NCI-H1436 (cell line): ENCODE measurements at places on chromosomes 6 and 20.

- DNase-seq: no peak
Observed at GRCh38 chr6:142821860-142822259, 123.1 kb downstream of the HIVEP2 start.

DNA sequence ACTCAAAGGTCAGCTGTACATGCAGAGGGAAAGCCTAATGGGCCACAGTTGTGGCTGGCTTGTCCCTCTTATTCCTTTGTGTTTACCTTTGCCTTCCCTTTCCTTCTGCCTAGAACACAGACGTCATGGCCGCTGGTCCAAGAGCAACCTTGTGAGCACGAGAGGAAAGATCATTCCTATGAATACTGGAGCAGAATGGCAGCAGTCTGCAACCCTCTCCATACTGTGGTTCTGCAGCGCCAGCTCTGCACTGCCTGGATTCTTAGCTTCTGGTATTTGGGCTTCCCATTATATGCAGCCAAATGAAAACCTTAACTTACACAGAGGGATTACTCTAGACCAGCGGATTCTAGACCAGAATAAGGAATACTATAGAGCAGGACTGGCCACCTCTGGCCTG is 12.4 kb downstream of the TBC1D7 start:
- no peak for DNase-seq

DNA sequence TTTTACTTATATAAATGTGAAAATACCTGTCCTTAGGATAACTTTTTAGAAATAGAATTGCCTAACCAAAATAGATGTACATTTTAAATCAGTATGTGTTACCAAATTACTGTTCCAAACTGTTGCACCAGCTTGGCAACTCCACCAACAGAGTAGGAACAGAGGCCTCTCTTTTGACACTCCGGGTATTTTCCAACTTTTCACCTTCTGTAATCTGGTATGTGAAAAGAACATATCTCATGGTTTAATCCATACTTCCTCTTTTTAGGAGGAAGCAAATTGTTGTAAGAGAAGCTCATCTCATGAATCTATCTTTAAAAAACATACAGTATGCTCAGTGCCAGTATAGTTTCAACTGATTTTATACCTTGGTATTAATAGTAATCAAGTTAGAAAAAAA is 24.9 kb downstream of the RNF144B start:
- DNase-seq: no peak

DNA sequence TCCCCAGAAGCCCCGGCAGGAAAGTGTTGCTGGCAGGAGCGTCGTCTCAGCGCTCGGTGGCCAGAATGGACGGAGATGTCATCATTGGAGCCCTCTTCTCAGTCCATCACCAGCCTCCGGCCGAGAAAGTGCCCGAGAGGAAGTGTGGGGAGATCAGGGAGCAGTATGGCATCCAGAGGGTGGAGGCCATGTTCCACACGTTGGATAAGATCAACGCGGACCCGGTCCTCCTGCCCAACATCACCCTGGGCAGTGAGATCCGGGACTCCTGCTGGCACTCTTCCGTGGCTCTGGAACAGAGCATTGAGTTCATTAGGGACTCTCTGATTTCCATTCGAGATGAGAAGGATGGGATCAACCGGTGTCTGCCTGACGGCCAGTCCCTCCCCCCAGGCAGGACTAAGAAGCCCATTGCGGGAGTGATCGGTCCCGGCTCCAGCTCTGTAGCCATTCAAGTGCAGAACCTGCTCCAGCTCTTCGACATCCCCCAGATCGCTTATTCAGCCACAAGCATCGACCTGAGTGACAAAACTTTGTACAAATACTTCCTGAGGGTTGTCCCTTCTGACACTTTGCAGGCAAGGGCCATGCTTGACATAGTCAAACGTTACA is 817 bp downstream of the GRM1 start:
- DNase-seq: no peak

GRCh38 chr6:33808641-33809180 is 4.9 kb upstream of the MLN start:
- DNase-seq: no peak

DNA sequence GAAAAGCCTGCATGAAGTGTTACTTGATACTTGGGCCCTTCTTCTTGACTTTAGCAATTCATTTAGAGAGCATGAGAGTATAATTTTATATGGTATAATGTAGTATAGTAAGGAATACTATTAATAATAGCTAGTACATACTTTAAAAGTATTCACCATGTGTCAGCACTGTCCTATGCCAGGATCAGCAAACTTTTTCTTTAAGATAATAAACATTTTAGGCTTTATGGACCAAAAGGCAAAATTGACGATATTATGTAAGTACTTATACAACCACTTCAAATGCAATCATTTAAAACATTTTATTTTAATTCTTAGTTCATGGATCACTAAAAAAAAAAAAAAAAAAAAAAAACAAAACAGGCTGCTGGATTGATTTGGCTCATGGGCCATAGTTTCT is 163.9 kb downstream of the IBTK start:
- DNase-seq: no peak

DNA sequence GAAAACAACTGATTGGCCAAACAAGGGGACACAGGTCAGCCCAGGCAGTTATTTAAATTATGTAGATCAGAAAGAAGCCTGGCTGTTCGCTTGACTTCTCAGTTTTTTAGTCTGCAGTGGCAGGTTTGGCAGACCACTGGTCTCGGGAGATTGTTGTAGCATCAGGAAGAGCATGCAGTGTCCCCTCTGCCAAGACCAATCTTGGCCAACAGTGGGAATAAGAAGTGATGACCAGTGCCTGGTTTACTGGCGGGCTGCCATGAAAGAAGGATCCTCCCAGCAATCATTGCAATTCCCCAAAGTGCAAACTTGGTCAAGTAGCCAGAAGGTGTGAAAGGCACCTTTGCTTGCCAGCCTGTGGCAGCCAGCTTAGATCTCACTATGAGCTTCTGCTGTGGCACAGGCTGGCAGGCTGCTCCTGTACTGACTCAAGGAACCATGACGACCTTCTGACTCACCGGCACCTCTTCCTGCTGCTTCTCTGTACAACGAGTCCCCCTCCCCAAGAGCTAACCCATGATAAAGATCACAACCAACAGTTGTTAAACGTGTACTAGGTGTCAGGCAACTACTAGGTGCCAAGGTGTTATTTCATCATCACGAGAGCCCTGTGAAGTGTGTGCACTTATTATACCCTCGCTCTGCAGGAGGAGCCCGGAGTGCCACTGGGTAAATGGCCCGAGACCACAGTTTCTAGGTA is 76.8 kb upstream of the DUSP22 start:
- DNase-seq: no peak

GRCh38 chr6:19519941-19520340 is 317.2 kb upstream of the ID4 start:
- no peak for DNase-seq

DNA sequence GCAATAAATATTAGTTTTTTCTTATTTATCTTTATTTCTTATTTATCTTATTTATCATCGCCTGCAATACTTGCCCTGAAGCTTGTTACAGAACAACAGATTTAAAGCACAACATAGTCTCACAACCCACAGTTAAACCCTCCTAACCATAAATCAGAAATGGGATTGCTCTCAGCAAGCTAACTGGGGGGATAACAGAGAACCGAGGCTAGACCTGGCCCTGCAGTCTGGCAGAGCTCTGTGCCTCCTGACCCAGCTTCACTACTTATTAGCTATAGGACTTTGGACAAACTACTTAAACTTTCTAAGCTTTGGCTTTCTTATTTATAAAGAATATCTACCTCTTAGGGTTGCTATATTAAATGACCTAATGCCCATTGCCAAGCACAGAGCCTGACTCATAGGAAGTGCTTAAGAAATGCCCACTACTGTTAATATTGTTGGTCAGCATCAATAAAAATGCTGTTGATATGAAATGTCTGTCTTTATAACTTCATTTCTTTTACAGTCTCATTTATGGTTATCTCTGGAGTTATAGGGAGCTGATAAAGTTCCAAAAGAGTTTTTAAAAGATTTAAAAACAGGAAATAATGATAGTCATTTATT is 87.9 kb upstream of the BEND6 start:
- DNase-seq: no peak

GRCh38 chr6:151089978-151090377 is 149.8 kb upstream of the AKAP12 start:
- peak; percentile 51 for DNase-seq

DNA sequence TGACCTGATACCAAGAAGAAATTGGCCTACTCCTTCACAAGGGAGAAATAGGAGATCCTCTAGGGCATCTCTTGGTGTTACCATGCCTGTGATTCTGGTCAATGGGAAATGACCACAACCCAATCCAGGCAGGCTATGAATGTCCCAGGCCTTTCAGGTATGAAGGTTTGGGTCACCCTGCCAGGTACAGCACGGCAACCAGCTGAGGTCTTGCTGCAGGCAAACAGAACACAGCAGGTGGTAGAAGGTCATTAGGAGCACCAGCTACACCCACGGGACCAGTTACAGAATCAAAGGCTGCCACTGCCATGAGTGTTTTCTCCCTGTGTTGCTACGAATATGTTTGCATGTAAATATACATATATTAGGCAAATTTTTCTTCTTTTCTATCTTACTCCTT is 202.3 kb downstream of the ERMARD start:
- DNase-seq: no peak

- DNase-seq: no peak
Observed at GRCh38 chr6:38799529-38800184, 84.5 kb downstream of the DNAH8 start.

DNA sequence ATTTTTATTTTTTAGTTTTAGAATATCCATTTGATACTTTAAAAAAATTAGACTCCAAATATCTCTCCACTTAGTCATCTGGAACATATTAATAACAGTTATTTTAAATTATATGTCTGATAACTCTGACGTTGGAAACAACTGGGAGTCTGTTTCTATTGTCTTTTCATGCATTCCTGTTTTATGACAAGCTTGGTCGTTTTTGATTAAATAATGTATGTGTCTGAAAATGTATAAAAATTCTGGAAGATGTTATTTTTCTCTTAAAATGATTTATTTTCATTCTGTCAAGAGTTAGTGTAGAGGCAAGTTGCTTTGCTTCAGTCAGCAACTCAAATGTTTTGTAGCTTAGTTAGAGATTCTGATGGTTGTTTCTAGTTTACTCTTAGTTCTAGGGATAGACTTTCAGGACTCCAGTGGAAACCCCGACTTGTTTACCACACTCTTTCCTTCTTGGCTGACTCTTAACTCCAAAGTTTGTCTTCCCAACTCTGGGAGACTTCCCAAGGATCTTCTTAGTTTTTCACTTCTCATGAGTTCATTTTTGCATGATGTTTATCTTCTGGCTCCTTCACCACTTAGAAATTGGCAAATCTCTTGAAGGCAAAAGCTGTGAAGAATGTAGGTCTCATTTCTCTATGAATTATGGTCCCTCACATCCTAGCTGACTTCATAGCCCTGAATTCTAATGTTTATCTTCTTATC is 190.9 kb downstream of the LAMA2 start:
- no peak for DNase-seq

DNA sequence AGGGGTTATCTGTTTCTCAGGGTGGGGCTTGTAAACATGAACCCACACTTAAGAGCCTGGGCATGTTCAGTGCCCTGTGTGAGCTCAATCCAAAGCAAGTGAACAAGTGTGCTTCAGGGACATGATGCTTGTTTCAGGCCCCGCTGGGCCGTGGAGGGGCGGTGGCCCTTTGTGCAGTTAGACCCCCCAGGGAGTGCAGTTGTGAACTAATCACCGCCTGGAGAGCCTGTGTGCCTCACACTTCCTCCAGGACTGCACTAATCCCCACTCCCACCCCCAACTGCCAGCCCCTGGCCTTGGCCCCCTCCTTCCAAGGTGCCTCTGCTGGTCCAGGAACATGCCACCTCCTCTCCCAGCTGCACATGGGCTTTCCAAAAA is 58.1 kb downstream of the RREB1 start:
- no peak for DNase-seq

DNA sequence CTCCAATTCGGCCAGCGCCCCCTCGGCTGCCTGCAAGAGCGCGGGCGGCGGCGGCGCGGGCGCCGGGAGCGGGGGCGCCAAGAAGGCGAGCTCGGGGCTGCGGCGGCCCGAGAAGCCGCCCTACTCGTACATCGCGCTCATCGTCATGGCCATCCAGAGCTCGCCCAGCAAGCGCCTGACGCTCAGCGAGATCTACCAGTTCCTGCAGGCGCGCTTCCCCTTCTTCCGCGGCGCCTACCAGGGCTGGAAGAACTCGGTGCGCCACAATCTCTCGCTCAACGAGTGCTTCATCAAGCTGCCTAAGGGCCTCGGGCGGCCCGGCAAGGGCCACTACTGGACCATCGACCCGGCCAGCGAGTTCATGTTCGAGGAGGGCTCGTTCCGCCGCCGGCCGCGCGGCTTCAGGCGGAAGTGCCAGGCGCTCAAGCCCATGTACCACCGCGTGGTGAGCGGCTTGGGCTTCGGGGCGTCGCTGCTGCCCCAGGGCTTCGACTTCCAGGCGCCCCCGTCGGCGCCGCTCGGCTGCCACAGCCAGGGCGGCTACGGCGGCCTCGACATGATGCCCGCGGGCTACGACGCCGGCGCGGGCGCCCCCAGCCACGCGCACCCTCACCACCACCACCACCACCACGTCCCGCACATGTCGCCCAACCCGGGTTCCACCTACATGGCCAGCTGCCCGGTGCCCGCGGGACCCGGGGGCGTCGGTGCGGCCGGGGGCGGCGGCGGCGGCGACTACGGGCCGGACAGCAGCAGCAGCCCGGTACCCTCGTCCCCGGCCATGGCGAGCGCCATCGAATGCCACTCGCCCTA is 963 bp downstream of the FOXF2 start:
- no peak for DNase-seq

- no peak for DNase-seq
Observed at GRCh38 chr6:135440087-135440792, 57.3 kb downstream of the AHI1 start.

- DNase-seq: no peak
Observed at GRCh38 chr20:23077277-23077676, 8.8 kb downstream of the CD93 start.

- no peak for DNase-seq
Observed at GRCh38 chr6:97269821-97270220, 13.2 kb downstream of the MMS22L start.

DNA sequence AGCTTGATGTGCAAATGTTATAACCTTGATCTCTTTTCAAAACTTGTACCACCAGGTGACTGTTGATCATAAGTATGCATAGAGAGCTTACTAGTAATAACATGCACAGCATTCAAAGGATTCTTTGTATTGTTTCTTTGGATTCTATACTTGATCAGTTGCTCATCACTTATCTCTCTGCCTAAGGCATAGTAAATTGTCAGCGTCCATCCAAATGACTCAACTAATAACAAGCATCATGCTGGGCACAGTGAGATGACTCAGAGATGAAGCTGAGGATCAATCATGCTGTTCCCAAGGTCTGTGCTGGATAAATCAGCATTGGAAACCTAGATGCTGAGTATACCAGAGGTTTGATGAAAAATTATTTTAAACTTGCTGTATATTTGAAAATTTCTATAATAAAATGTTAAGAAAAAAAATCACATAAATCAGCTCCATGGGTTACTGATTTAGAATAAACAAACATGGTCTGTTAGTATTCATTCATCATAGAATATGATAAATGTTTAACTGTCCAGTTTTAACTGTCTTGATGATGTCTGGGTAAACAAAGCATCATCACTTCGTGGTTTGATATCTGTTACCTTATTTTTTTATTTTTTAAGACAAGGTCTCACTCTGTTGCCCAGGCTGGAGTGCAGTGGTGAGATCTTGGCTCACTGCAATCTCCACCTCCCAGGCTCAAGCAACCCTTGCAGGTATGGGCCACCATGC is 45.6 kb upstream of the SGK1 start:
- DNase-seq: no peak
